ENCODE measurements at places on chromosomes 4 and X.

- no peak for DNase-seq
Observed at GRCh38 chrX:2474963-2475726, 25.6 kb downstream of the DHRSX start.

DNA sequence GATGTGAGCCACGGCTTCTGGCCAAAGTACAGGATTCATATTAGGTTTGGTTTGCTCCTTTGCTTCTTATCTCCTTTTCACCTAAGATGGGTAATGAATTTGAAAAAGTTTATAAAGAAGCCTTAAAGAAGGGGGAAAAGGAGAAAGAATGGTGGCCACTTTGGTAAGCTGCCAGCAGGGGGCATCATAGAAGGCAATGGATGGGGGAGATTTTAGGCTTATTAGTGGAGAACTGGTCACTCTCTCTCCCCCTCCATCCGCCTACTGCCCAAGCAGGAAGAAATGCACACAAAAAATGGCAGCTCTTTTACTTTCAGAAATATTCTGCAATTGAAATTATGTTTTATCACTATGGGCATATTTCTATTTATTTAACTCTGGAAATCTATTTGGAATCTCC, 32.0 kb downstream of the SPARCL1 start:
- DNase-seq = no peak

DNA sequence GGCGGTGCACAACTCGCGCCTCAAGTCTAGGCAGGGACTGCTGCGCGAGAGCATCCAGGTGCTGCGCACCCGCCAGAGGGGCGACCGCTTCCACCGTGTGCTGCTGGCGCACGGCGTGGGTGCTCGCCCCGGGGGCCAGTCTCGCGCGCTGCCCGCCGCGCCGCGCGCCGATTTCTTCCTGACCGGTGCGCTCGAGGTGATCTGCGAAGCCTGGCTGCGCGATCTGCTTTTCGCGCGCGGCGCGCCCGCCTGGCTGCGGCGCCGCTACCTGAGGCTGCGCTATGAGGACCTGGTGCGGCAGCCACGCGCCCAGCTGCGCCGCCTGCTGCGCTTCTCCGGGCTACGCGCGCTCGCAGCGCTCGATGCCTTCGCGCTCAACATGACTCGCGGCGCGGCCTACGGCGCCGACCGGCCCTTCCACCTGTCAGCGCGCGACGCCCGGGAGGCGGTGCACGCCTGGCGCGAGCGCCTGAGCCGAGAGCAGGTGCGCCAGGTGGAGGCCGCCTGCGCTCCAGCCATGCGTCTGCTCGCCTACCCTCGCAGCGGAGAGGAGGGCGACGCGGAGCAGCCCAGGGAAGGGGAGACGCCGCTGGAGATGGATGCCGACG, 1.3 kb downstream of the CHST7 start:
- DNase-seq = no peak

- DNase-seq = no peak
Observed at GRCh38 chr4:96315815-96316214, 475.9 kb downstream of the PDHA2 start.

- DNase-seq = no peak
Observed at GRCh38 chrX:10165580-10166247, 8.9 kb downstream of the CLCN4 start.

Measured in putamen (tissue), 1 donor.